ENCODE measurements at places on chromosomes 16 and 17.

- DNase-seq: no peak
Observed at GRCh38 chr17:1611715-1612114, 16.9 kb downstream of the SLC43A2 start.

DNA sequence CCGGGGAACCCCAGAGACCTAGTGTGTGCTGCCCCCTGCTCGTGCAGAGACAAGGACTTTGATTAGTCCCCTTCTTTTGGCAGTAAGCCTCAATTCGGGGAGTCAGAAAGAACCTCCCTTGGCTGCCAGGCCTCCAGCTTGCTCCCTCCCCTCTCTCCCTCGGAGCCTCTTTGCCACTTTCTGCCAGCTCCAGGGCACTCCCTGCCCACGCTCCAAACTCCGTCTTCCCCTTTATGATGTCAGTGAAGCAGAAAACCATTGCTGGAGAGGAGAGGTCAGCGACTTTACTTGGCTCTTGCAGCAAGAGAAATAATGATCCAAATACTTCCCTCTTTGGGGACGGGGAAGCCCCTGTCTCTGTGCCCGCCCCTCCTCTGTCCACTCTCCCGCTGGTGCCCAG, 28.1 kb downstream of the TTYH2 start:
- no peak for DNase-seq

GRCh38 chr16:6970171-6970857, 362.3 kb upstream of the RBFOX1 start:
- no peak for DNase-seq

GRCh38 chr16:12951392-12951791, 50.0 kb downstream of the SHISA9 start:
- DNase-seq: no peak

DNA sequence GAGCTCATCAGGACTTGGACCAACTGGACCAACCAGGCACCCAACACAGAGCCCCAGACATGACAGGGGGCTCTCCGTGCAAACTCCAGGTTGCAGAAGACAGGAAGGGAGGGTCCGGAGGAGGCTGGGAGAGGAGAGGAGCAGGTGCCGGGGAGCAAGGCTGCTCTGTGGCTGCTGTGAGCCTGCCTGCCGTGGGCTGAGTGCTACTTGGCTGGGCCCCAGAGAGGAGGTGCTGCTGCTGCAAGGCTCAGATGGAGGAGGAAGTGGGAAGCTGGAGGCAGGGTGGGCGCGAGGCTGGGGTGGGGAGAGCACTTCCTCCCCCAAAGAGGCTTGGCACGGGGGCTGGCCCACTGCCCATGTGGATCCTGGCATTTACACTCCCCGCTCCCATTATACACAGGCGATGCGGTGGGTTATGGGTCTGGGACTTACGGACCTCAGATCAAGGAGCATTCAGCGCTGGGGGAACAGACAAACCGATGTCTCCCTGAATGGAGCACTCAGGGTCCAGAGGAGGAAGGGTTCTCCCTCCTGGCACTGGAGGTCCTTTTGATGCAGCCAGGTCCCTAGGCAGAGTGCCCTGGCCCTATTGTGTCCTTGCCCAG, 15.9 kb downstream of the EPOP start:
- no peak for DNase-seq

- DNase-seq: peak; percentile 7
Observed at GRCh38 chr16:66205287-66206231, 160.9 kb upstream of the CDH5 start.

DNA sequence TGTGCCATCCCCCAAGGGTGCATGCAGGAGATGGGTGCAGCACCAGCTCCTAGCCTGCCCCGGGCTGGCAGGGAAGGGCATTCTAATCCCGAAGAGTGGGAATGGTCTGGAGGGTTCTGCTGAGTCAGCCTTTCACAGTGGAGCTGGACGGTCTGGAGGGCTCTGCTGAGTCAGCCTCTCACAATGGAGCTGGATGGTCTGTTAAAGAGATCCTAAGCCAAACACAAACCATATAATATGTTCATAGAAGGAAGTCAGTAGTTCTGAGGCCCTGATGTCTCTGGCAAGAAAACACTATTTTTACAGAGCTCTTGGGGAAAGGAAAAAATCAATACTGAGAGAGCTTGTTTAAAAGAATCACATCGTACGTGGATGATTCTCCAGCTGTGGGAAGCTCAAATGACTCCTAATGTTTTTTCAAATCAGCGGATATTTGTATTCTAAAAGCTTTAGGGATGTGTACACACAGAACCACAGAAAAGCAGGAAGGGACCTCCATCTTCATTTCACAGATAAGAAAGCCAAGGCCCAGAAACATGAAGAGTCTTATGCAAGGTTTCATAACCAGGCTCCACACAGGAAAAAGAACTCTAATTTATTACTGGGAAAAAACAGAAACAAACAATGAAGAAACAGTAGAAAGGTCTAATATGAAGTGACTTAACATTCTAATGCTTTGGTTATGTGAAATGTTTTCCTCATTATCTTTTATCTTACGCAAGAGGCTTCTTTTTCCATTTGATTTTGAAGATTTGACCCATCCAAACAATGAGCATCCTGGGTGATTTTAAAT, 176.3 kb downstream of the VPS53 start:
- DNase-seq: no peak

- DNase-seq: no peak
Observed at GRCh38 chr16:9545522-9546437, 454.3 kb downstream of the HAPSTR1 start.

- DNase-seq: no peak
Observed at GRCh38 chr16:22353933-22354541, 20.4 kb downstream of the CDR2 start.

GRCh38 chr16:31451681-31452351, 7.5 kb upstream of the ARMC5 start:
- DNase-seq: peak; percentile 82

GRCh38 chr16:5916711-5917191, 819.2 kb upstream of the EEF2KMT start:
- no peak for DNase-seq

DNA sequence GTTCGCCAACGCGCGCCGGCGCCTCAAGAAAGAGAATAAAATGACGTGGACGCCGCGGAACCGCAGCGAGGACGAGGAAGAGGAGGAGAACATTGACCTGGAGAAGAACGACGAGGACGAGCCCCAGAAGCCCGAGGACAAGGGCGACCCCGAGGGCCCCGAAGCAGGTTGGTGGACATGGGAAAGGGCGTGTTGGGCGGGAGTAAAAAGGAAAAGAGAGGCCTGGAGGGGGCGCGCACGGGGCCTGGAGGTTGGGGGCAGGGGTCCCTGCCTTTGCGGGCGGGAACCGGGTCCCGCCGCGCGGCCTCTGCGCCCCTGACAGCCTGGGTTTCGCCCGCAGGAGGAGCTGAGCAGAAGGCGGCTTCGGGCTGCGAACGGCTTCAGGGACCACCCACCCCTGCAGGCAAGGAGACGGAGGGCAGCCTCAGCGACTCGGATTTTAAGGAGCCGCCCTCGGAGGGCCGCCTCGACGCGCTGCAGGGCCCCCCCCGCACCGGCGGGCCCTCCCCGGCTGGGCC, 2.1 kb downstream of the IRX5 start:
- no peak for DNase-seq

DNA sequence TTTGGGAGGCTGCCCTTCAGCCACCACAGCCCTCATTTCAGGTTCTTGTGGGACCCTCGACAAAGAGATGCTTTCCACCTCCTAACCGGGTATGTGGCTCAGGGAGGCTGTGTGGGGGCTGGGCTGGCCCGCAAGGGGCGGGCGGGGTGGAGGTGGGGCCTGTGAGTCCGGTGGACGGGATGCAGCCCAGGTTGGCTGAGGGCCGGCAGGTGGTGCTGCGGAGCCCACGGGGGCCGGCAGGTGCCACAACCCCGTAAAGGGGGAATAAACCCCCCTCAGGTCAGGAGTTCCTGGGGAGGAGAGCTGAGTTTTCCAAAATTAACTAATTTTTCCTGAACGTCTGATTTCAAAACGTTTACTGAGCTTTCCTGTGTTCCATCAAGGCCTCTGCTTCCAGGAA, 4.9 kb upstream of the CIAO3 start:
- DNase-seq: no peak

- no peak for DNase-seq
Observed at GRCh38 chr17:8459107-8459506, 23.4 kb downstream of the NDEL1 start.

DNA sequence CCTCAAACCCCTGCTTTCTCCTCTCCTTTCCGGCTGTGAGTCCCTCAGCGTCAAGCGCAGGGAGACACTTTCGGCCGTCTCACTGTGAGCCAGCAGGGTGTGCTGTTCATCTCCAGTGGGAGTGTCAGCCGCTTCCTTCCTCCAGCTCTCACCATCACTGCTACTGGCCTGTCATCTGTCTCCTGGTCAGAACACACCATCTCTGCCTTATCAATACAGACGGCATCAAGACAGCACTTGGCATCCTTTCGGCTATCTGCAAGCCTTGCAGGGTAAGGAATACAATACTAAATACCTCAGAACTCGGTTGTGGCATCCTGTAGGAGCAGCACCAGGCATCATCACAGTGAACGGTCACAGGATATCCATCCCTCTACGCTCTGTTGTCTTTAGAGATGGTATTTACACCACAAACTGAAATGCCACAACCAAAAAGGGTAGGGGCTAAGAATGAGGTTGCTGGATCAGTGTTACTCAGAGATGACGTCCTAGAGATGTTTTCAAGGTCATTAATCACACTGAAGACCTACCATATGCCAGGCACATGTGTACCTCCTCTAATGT, 20.7 kb upstream of the CMTM4 start:
- DNase-seq: peak; percentile 72

DNA sequence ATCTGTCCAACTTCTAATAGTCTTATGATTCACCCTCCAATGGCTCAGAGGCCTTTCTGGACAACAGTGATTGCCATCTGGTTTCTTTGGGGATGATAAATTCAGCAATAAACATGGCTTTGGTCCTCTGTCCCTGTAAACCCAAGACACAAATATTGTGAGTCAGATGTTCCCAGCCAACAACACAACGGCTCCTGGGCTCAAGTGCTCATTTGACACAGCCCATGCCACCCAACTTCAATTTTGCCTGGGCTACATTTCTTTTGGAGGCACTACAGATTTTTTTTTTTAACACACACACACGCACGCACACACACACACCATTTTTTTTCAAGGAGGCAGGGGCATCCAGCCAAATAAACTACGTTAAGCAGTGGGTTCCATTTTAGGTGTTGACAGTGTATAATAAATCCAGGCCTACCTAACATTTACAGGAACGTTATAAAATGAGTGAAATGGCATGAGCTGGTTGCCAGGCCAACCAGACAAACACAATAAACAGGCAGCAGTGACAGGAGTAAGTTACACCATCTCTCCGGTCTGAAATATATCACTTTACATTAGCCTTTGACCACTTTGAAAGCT, 939.9 kb upstream of the SOX9 start:
- DNase-seq: peak; percentile 56

GRCh38 chr16:17295948-17296347, 174.8 kb downstream of the XYLT1 start:
- no peak for DNase-seq

DNA sequence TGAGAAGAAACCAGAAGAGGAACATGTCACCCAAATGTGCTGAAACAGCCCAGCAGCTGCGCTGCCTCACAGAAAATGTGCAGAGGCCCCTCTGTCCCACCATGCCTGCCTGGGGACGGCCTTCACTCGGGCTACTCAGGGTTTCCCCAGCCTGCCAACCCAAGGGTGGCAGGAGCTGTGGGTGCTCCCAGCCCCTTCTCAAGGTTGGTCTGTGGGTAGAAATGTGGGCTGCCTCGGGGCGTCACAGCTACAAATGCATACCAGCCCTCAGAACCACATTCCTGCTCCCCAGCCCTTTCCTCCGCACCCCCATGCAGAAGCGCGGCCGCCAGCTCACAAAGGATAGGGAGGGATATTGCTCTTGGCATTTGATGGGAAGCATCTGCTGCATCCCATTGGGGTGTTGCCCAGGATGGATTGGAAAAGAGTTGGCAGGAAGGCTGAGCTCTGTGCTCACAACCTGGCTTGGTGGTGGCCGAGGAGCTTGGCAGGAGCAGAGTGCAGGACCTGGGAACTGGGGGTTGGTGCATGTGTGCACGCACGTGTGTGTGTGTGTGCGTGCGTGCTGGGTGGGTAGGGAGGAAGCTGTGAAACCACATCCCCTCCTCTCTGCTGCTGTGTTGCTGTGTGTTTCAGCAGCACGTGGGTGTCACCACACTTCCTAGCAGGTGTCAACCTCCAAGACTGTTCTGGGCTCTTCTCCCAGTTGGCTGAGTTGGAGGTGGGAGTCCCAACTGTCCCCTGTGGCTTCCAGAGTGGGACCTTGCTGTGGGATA, 304.4 kb downstream of the SEC14L1 start:
- DNase-seq: peak; percentile 39

DNA sequence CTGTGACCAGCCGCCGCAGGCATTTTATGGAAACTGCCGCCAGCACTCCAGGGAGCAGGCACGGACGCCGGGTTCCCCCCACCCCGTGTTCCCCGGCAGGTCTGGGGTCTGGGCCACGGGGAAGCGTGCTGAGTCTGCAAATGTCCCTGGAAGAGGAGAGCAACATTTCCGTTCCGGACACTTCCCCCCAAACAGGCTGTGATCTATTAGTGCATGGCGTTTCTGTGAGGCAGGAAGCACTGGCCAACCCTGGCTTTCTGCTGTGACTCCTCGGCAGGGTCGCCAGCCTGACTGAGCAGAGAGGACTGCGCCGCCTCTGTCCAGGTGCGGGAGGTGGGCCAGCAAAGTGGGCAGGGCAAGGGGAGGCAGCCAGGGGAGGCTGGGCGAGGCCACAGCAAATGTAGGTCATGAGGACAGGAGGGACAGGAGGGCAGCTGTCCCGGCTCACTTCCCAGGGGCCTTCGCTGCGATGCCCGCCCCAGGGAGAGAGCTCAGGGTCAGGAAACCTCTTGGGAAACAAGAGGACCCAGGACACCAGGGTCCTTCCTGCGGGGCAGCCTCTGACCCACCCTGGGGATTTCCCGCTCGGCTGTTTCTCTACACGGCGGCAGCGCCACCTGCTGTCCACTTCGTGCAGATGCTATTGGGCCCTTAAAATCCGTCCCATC, 9.5 kb downstream of the FOXF1 start:
- peak; percentile 65 for DNase-seq

DNA sequence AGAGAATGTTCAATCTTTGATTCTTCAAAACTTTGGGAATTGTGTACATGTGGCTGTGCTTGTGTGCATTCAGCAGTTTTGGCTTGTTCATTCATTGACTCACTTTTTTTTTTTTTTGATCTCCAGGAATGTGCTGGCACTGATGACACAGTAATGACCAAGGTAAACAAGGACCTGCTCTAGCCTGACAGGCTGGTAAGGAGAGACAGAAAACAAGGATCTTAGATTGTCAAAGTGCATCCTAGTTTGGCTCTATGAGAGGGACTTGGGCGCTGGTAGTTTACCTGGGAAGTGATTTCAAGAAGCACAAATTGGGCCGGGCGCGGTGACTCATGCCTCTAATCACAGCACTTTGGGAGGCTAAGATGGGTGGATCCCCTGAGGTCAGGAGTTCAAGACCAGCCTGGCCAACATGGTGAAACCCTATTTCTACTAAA, 233.1 kb upstream of the WSCD1 start:
- DNase-seq: peak; percentile 79

- no peak for DNase-seq
Observed at GRCh38 chr16:81335669-81336068, 20.9 kb downstream of the GAN start.
